ENCODE measurements at places on chromosomes 5 and 9.
A peak's percentile ranks its signal among the peaks of the same experiment; 100 is the strongest.

GRCh38 chr9:74940600-74940999 is 12.1 kb downstream of the C9orf40 start:
- DNase-seq = no peak

GRCh38 chr5:166399781-166400180 is 1891.7 kb upstream of the WWC1 start:
- DNase-seq = no peak

DNA sequence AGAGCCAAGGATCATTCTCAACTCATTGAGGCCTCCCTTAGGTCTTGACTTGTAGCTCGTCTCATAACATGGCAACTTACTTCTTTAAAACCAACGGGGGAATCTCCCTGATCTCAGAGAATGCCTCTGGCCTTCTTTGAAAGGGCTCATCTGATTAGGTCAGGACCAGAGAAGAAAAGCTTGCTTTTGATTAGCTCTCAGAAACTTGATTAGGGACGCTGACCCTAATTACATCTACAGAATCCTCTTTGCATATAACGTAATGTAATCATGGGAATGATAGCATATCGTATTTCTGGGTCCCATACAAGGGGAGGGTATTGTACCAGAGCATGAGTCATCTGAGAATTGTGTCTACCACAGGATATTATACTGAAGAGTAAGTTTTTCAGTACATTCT is 125.1 kb upstream of the SH3GL2 start:
- DNase-seq = no peak

- DNase-seq = peak; percentile 83
Measured at GRCh38 chr5:151223447-151224264, at the start of gene CCDC69. TSS of gene CCDC69 (minus strand) at chr5:151224092. CDS start at chr5:151223970, 122 bp downstream.

GRCh38 chr5:76960004-76960625 is 7.3 kb downstream of the CRHBP start:
- no peak for DNase-seq

- DNase-seq = no peak
Measured at GRCh38 chr5:143073766-143074165, 303.6 kb downstream of the ARHGAP26 start.

DNA sequence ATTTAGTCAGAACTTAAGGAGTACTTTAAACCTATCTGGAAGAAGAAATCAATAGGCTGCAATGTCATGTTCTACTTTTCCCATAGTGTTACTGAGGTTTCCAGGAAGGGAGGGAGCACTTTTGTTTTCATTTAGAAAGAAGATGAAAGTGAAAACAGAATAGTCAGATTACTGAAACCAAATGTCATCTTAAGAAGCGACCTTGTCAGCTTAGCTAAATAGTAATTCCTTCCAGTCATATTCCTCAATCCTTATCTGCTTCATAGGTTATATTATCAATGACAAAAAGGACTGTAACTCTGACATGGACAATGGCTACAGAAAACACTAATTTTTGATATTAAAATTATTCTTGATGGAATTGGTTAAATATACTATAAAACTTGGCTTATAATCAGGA is 27.7 kb downstream of the SAR1B start:
- DNase-seq = no peak

Data from D341Med (cell line).